Neural crest cell (in vitro differentiated cells): ENCODE measurements at places on chromosomes 2 and 18. TPM values are rescaled to one million over a fixed set of nuclear protein-coding genes. Genes with fewer than 3 reads are reported as not detected.

UPP2 gene
- total RNA-seq = not detected in 2 replicates

DNAJC5G gene
- not detected in 2 replicates for total RNA-seq

SCN2A gene
- 0.47 and 0.55 TPM in 2 replicates for total RNA-seq

CFAP65 gene
- total RNA-seq = 0.93 and 1.4 TPM in 2 replicates

DNA sequence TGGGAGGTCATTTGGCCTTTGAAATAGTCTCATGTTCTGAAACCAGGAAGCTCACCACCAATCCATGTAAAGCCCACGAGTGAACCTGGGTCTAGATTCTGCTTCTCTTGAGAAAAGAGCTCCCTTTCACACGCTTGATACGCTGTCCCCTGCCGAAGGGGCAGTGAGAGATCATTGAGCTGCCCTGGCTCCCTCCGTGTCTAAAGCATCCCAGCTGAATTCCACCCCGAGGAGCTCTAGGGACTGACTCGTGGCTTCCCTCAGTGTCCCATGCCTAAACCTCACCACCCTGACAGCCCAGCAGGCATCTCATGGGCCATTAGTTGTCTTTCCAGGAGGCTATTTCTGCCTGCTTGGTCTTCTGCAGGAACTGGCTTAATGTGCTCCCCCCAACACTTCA is 68.6 kb downstream of the COL6A3 start:
- DNase-seq = no peak
- no peaks in the 10 kb centered on the region for H3K36me3 ChIP-seq
- H3K27ac ChIP-seq = no peak overlapping the region
- no peaks in the 10 kb centered on the region for H3K4me1 ChIP-seq
- no peak overlapping the region for H3K4me3 ChIP-seq

DNA sequence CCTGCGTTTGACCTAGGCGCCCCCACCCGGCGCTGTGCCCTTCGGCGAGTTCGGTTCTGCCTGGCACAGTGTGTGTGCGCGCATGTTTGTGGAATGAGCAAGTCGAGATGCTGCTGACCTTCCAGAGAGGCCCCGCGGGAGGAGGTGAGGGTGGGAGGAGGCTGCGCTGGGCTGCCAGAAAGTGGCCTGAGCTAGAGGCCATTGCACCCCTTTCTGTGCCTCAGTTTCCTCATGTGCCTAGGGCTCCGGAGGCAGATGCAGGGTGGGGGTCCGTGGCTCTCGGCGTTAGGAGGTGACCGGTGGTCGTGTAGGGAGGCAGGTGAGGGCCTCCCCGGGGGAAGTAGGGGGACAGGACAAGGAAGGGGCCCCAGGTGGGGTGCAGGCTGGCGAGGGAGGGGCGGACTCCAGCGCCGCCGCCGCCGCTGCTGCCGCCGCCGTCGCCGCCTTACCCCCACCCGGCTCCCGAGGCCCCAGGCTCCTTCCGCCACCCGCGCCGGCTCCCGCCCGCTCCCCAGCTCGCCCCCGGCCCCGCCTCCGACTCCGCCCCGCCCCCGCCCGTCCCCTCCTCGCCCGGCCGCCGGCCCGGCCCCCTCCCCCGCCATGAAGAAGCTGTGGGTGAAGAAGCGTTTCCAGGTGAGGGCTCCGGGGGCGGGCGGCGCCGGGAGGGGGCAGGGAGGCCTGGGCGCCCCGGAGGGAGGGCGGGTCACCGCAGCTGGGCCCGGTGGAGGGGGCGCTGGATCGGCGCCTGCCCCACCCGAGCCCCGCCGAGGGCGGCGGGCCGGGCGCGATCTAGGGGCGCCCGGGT is 7.0 kb downstream of the SPEG start:
- H3K4me1 ChIP-seq = peaks cover 24% of the 10 kb centered on the region
- H3K27me3 ChIP-seq = peaks cover 42% of the 10 kb centered on the region
- peak overlapping the region; percentile 78 for H3K4me3 ChIP-seq
- H3K36me3 ChIP-seq = no peaks in the 10 kb centered on the region

DNA sequence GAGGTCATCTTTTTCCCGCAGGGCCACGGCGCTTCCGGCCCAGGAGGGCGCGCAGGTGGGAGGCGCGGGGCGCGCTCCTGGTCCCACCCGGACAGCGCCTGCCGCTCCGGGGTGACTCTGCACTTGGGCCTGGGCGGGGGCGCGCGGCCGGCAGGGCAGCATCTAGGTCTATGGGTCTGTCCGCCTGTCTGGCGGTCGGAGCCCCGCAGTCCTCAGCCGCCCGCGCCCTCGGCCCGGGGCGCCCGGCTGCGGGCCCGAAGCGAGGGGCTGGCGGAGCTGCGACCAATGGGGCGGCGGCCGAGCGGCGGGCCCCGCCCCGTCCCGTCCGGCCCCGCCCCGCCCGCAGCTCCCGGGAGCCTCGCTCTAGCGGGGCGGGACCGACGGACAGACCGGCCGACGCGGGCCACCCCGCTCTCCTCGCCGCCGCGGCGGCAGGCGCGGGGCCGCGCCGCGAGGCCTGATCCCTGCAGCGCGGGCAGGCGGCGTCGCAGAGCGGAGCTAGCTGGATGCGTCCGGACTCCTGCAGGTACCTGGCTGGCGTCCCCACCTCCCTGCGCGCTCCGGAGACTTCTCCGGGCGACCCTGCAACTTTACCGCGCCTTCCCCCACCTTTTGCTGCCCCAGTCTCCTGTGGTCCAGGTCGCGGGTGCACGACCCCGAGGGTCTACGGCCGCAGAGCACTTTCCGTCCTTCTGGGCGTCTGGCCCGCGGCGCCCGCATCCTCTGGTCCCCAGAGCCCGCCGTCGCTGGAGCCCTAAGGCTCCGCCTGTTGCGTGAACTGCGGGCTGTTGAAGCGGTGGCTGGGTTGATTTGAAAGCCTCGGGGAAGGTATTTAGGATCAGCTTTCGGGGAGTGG is at the start of gene KCNS3:
Gene KCNS3 (plus strand): TSS at position 387 of the 856 bp plus-strand sequence. CDS start 52,342 bp downstream, outside the sequence.
- peaks cover 91% of the 10 kb centered on the region for H3K27me3 ChIP-seq
- H3K4me3 ChIP-seq = peak within 1 kb of the TSS; percentile 90
- peak; percentile 26 for DNase-seq
- H3K27ac ChIP-seq = no peak within 1 kb of the TSS

DNA sequence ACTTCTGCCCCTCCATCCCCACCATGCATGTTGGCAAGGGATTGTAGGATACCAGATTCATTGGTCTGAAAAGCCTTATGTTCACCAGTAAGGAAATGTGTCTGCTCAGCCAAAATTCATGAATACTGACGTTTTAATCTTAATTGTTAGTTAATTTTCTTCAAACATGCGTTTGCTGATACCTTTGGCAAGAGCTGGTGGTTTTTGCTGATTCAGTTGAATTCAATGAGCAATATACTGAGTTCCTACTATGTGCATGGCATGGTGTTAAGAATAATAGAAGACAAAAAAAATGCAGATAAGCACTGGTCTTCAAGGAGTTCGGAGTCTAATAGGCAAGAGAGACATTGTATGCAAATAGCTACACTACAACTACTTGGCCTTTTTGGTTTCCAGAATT is 811.6 kb downstream of the BCL11A start:
- no peak for DNase-seq
- H3K27ac ChIP-seq = no peak overlapping the region
- H3K36me3 ChIP-seq = no peaks in the 10 kb centered on the region
